ENCODE measurements at places on chromosomes 12 and 14.

DNA sequence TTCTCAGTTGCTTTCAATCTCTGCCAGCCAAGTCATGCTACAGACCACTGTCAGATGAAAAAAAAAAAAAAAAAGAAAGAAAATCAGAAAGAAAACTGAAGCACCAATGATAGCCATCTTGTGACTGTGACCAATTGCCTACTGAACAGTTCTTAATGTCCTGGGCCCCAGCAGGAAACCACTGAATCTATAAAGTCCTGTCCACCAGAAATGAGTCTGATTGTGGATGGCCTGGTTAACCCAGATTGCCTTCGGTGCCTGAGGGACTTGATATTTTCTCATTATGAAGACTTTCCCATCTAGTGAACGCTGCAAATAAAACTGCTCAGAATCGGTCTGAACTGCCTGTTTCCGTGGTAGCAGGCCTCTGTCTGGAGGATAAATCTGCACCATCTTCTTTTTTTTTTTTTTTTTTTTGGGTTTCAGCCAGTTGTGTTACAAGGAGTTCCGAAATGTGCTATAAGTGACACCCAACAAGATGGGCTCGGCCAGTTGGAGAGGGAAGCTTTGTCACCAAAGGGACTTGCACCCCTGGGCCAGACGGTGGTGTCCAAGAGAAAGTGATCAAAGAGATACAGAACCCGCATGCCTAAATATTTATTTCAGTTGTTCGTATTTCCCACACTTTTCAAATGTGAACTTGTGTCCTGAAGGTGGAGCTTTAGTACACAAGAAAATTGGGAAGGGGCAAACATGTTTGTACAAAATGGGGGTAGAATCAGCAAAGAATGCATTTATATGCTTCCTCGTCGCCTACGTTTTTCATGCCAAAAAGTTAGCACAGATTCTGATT is 3.0 kb upstream of the PLXNC1 start:
- DNase-seq: no peak

DNA sequence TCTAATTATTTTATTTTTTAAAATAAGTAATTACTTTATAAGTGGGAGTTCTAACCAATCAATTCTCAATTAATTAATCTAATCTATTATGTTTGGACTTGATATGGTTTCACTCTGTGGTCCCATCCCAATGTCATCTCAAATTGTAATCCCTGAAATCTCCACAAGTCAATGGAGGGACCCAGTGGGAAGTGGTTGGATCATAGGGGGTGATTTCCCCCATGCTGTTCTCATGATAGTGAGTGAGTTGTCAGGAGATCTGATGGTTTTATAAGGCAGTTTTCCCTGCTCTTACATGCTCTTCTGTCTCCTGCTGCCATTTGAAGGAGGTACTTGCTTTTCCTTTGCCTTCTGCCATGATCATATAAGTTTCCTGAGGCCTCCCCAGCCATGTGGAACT is 836.1 kb downstream of the GALC start:
- DNase-seq: no peak

GRCh38 chr12:89748791-89749190 is 40.2 kb upstream of the ATP2B1 start:
- no peak for DNase-seq

DNA sequence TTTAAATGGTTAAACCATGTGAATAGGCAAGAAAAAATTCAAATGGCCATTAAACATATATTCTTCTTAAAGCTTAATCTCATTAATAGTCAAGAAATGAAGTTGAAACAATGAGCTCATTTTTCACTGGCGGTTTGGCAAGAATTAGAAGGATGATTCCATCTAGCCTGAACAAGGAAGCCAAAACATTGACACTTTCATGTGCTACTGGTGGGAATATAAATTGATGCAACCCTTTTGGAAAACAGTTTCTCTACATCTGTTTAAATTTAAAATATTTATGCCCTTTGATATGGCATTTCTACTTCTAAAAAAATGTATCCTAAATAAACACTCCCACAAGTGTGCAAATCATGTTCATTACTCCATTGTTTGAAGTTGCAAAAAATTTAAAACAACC is 174.7 kb upstream of the HIF1A start:
- DNase-seq: no peak

GRCh38 chr12:120276734-120277133 is 11.2 kb upstream of the PXN start:
- DNase-seq: no peak

- DNase-seq: no peak
Observed at GRCh38 chr12:65307169-65307501, 28.7 kb downstream of the MSRB3 start.

DNA sequence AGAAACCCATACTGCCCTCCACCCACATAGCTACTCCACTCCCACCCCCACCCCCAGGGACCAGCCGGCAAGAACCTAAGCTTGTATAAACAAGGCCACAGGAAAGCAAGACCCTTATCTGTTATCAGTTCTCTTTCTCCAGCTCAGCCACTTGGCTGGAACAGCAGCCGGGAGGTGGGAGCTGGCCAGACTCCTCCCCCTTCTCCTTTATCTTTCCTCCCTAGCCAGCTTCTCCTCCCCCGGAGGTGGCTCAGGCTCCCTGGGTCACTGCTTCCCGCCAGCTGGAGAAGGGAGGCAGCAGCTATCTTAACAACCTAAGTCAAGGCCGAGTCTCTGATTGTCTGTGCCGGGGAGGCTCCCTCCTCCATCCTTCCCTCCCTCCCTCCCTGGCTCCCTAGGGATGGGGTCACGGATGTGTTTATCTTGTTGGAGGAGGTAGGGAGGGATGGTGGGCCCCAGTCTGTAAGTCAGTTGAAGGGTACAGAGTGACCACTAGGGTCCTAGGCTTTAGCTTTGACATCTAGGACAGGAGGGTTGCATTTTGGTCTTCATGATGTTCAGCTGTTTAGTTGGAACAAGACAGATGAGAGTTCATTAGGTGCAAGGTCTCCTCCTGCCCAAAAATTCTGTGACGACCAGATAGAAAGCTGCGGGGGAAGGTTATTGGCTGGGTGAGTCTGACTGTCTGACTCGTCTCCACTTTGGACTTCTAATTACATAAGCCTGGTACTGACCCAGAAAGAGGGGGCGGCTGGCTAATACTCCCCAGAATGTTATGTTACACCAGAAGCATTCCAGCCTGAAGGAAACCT is 29.7 kb downstream of the ZFP36L1 start:
- no peak for DNase-seq

DNA sequence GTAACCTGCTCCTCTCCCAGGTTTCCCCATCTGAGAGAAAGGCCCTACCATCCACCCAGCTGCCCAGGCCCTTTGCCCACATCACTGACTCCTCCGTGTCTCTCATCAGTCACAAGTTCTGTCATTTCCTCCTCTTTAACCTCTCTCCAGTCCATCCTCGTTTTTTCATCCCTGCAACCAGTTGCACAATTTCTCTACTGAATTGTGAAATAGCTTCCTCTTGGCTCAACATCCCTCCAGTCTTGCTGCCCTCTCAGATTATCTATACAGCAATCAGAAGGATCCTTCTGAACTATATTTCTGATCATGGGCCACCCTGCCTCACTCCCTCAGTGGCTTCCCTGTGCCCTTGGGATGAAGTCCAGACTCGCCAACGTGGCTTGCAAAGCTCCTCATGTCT is 6.8 kb downstream of the FAM161B start:
- DNase-seq: no peak

- no peak for DNase-seq
Observed at GRCh38 chr12:116864371-116865160, 16.7 kb downstream of the HRK start.

DNA sequence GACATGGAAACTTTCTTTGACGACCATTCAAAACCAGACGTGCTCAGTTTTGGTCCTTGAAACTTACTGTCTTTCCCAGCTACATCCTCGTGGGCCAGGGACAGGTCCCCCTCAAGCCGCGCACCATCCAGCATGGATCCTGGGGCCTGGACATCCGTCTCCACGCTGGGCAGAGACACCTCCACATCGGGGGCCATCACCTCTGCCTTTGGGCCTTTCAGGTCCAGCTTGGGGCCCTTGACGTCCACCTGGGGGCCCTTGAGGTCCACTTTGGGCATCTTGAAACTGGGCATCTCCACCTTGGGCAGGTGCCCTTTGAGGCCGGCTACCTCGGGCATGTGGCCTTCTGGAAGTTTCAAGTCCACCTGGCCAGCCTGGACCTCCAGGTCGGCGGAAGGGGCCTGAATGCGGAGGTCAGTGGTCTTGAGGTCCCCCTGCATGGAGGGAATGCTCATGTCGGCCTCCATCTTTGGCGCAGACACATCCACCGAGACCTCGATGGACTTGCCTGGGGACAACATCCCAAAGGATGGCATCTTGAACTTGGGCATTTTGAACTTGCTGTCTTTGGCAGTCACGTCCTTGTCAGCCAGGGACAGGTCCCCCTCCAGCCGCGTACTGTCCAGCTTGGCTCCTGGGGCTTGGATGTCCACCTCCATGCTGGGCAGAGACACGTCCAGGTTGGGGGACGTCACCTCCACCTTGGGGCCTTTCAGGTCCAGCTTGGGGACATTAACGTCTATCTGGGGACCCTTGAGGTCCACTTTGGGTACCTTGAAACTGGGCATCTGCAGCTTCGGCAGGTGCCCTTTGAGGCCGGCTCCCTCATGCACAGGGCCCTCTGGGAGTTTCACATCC is 17.1 kb downstream of the PLD4 start:
- DNase-seq: no peak

GRCh38 chr14:50937325-50937724 is 7.0 kb downstream of the PYGL start:
- no peak for DNase-seq

- no peak for DNase-seq
Observed at GRCh38 chr12:23055004-23055403, 430.0 kb downstream of the ETNK1 start.

DNA sequence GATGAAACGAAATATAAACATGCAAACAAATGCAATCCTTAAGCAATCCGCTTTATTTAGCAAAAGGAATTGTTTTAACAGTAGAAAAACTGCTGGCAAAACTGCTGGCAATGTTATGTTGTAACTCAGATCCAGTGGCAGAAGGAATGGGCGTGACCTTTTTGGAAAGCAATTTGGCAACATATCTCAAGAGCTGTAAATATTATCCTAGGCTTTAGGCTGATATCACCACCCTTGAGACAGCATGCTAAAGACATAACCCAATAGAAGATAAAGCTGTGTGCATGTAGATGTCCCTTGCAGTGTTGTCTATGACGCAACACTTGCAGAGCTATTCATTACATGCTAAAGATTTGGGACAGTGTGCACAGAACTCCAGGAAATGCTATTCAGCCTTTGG is 138.5 kb downstream of the DICER1 start:
- DNase-seq: no peak

DNA sequence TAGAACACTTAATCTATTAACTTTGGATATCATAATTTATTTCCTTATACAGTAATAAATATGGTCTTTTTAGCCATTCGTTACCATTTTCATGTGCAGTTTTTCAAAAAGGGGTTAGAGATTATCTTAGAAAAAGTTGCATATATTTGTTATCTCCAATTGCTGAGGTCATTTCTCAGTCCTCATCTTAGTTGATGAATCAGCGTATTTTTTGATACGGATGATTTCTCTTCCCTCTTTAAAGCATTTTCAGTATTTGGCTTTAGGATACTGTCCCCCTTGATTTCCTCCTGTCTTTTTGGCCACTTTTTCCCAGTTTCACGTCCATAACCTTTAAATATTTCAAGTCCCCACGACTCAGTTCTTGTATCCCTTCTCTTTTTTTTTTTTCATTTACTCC is 21.8 kb downstream of the DNAL1 start:
- DNase-seq: no peak

DNA sequence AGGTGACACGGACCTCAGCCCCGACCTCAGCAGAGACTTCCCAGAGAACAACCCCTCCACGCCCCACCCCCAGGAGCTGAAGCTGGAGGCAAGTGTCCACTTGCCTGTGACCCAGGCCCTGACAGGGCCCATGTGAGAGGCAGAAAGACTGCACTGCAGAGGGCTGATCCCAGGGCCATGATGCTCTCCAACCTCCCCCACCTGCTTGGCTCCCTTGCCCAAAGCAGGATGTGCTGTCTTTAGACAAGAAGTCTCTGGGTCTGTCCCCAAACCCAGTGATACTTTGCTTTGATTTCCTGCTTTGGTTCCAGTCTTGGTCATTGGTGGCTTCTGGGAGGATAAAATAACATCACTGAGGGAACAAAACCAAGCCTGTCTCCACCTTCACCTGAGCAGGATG is 59.4 kb downstream of the BCL11B start:
- DNase-seq: no peak

Measured in activated CD4-positive, alpha-beta T cell treated with anti-CD3 and anti-CD28 coated beads, Interleukin-2, amount 50 U/mL, for 4 hours (primary cell).